Activated T-cell treated with anti-CD3 and anti-CD28 coated beads, Interleukin-2, amount 50 U/mL, for 48 hours (primary cell): ENCODE measurements at places on chromosomes 13 and 19.

GRCh38 chr19:1220976-1221903, 15.7 kb downstream of the STK11 start:
- no peak for DNase-seq

DNA sequence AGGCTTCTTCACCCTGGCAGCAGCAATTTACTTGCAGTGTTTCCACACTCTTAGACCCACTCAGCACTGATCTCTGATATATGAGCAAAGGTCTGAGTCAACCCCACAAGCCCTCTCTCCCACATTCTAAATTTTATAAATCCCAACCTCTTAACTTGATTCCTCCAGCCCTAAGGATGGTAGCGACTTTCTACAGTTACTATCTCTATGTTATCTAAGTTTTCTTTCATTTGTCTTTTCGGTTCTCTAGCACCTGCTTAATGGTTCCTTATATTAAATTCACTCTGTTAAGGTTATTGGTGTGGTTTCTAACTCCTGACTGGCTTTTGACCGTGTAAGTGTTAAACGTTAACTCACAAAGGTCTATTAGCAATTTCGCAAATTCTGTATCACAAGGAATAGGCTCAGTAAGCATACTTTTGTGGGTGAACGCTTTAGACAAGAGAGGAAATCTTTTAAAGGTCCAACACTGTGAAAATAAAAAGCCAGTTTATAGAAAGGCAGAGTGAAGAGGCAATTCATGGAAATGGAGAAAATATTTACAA, 99.3 kb downstream of the DLEU7 start:
- DNase-seq: no peak

GRCh38 chr19:49761625-49762311, 1.3 kb downstream of the TSKS start:
- peak; percentile 33 for DNase-seq

DNA sequence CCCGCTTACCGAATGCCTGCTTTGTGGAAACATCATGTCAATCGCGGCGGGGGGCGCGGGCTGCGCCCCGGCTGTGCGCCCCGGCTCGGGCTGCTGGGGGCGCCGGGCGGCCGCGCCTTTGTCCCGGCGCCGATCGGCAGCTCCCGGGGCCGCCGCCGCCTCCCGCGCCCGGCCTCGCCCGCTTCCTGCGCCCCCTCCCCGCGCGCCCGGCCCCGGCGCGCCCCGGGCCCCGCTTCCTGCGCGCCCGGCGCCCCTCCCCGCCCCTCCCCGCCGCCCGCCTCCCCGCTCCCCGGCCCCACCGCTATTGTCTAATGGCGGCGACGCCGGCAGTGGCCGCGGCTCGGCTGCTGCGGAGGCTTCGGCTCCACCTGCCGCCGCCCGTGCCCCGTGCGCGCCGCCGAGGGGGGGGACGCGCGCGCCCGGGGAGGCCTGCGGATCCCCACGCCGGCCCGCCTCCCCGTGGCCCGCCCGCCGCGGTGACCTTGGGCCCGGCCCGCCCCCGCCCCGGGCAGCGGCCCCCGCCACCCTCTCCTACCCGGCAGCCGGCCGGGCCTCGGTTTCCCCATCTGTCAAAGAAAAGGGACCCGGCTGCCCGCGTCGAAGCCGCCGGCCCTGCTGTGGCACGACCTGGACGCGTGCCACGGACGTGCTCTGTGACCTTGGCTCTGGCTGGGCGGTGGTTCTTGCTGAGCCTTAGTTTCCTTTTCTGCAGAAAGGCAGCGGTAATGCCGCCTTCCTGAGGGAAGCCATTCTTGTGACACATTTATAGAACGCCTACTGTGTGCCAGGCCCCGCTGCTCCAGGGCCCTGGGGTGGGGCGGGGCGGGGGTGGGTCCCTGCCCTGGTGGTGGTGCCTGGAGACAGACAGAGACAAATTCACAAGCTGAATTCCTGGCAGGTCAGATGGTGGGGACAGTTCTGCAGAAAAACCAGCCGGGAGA, at the start of gene TLE5:
Gene TLE5 (minus strand): TSS at position 331 of the 941 bp plus-strand sequence. CDS start 295 bp downstream, at position 36.
- DNase-seq: peak; percentile 83

DNA sequence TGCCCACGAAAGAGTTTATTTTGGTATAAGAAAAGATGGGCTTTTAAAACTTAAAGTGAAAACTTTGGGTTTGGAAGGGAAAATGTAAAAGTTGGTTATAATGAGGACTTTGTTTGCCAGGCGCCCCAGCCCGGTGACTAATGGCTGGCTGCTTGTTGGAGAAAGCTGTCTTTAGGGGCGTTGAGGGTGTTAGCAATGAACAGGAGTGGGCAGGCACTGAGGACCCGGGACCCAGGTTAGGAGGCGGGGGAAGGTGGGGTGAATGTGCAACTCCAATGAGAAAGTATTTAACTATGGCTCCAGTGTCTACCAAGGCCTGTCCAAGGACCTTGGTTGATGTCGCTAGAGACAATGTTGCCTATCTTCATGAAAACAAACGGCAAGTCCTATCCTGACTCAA, 118.6 kb downstream of the ZNF536 start:
- DNase-seq: no peak

- DNase-seq: peak; percentile 19
Observed at GRCh38 chr13:49936968-49937273, 781 bp upstream of the SPRYD7 start.

DNA sequence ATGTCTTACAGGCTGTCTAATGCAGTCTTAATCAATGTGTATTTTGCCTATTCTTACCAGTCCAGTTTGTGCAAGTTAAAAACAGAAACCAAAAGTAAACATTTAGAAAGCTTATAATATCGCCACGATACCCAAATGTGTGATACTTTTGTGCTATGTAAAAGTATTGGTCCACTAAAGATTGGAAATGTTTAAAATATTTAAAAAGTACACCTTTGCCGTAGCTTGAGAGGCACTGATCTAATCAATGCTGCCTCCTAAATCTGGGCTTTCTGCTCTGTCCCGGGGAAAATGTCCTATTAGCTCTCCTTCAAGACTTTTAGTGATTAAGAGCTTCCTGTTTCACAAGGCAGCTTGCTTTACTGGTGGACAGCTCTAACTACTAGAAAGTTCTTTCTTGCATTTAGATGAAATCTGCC, 64.7 kb downstream of the DNAJC15 start:
- DNase-seq: no peak

- DNase-seq: no peak
Observed at GRCh38 chr19:8259142-8259921, 48.8 kb downstream of the CD320 start.

- DNase-seq: no peak
Observed at GRCh38 chr19:51681286-51681941, 11.7 kb upstream of the SPACA6 start.

DNA sequence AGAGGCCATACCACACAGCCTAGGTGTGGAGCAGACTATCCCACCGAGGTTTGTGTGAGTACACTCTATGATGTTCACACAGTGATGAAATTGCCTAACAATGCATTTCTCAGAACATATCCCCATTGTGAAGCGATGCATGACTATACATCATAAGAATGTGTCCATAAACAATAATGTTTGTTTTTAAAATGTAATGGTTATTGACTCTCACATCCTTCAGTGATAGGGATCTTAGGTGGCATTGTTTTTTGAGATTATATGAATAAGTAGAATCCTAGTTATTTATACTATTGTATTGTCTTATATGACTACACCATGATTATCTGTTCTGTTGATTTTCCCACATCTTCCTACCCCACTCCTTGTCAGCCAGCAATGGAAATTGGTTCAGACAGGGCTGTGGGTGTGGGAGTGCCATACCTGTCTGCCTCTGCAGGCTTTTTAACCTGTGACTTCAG, 13.6 kb downstream of the CCNA1 start:
- DNase-seq: no peak

DNA sequence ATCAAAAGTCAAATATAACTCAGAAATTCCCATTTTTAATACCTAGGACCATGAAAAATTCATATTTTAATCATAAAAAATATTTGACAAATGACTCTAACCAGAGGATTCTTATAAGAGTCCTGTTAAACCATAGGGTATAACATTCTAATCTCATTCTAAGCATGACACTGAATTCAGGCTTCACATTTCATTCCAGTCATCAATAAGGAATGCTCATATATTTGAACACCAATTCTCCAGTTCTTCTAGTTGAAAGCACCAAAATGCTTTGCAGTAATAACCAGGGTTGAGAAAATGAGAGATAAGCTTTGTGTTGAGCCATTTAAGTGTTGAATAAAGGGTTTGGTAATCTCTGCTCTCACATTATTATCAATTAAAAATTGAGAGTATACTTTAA, 147.5 kb downstream of the VWA8 start:
- no peak for DNase-seq

GRCh38 chr19:56170261-56170660, 5.5 kb upstream of the GALP start:
- DNase-seq: no peak

GRCh38 chr19:48401287-48401686, 7.8 kb downstream of the GRIN2D start:
- no peak for DNase-seq

DNA sequence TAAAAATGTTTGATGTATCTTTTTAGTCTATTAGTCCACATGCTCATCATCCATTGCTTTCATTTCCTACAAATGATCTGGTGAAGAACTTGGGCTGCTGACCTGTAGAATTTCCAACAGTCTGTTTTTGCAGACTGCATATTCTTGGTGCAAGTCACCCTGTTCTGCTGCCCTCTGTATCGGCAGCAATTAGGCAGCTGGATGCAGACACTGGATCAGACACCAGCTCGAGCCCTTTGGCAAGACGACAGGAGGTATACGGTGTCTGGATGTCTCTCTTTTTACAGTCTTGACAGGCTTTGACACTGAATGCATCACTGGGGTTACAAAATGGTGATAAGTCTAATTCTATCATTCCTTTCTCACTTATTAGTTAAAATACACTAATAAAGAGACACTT, 21.8 kb downstream of the MTRF1 start:
- DNase-seq: no peak
